Natural killer cell (primary cell): ENCODE measurements at places on chromosomes 16 and 17. TPM values are rescaled to one million over a fixed set of nuclear protein-coding genes. Genes with fewer than 3 reads are reported as not detected.

GRCh38 chr16:22364241-22364640 lies 10.2 kb downstream of the CDR2 start:
- no peak overlapping the region for H3K27ac ChIP-seq
- H3K36me3 ChIP-seq: peaks cover 2% of the 10 kb centered on the region
- no peaks in the 10 kb centered on the region for H3K27me3 ChIP-seq
- no peak for DNase-seq

DNA sequence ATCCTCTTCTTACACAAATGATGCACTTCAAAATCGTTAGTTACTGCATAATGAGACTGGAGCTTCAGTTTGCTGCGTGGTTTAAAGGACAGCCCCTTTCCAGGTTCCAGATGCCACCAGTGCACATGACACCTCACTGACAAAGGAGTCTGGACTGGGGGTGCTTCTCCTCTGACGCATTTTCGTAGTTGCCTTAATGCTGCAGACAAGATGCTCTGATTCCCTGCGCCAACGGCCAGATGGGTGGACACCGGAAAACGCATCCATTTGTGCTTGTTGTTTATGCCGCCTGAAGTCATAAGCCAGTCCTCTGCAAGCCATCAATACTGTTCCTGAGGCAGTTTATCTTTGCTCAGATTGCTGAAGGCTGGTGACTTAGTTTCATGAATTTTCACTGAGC lies 16.0 kb downstream of the FBXO31 start:
- no peak for DNase-seq
- no peak overlapping the region for H3K27ac ChIP-seq
- no peaks in the 10 kb centered on the region for H3K27me3 ChIP-seq
- no peak overlapping the region for H3K4me3 ChIP-seq

GRCh38 chr17:12415031-12415430 lies 250.7 kb upstream of the MYOCD start:
- no peak for DNase-seq
- no peaks in the 10 kb centered on the region for H3K4me1 ChIP-seq
- no peak overlapping the region for H3K27ac ChIP-seq
- H3K27me3 ChIP-seq: no peaks in the 10 kb centered on the region
- H3K36me3 ChIP-seq: no peaks in the 10 kb centered on the region
- no peak overlapping the region for H3K4me3 ChIP-seq

GRCh38 chr17:62627904-62628633 lies 599 bp downstream of the MRC2 start:
- DNase-seq: peak; percentile 44
- H3K4me1 ChIP-seq: peaks cover 20% of the 10 kb centered on the region
- no peak overlapping the region for H3K27ac ChIP-seq
- H3K36me3 ChIP-seq: no peaks in the 10 kb centered on the region
- no peak overlapping the region for H3K4me3 ChIP-seq

DNA sequence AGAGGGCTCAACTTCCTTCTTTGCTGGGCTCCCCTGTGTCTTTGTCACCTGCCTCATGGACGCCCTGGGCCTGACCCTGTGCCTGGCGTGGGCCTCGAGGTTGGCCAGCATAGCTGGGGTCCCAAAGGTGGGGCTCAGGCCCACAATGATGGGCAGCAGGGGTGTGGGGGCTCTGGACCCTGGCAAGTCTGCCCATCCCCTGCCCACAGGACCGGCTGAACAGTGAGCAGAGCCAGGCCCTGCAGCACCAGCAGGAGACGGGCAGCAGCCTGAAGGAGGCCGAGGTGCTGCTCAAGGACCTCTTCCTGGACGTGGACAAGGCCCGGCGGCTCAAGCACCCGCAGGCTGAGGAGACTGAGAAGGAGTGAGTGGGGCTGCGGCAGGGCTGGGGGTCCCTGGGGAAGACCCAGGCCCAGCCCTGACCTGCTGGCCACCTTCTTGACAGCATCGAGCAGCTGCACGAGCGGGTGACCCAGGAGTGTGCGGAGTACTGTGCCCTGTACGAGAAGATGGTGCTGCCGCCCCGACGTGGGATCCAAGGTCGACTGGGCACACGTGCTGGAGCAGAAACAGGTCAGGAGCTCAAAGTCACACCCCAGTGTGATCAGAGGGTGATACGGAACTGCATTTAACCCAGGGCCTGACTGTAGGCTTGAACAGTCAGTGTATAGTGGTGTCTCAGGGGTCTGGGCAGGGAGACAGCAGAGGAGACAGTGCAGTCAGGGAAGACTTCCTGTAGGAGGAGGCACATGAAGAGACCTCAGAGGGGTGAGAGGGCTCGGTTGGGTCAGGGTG lies 3.8 kb downstream of the EVPLL start:
- no peak overlapping the region for H3K27ac ChIP-seq
- H3K27me3 ChIP-seq: peaks cover 4% of the 10 kb centered on the region
- H3K36me3 ChIP-seq: no peaks in the 10 kb centered on the region
- no peak overlapping the region for H3K4me3 ChIP-seq
- H3K4me1 ChIP-seq: peaks cover 10% of the 10 kb centered on the region

- no peaks in the 10 kb centered on the region for H3K36me3 ChIP-seq
- no peak for DNase-seq
- H3K4me3 ChIP-seq: no peak overlapping the region
- peaks cover 11% of the 10 kb centered on the region for H3K27me3 ChIP-seq
- peaks cover 10% of the 10 kb centered on the region for H3K4me1 ChIP-seq
- H3K27ac ChIP-seq: no peak overlapping the region
Measured at GRCh38 chr17:6075050-6075449, 4.9 kb downstream of the WSCD1 start.

DNA sequence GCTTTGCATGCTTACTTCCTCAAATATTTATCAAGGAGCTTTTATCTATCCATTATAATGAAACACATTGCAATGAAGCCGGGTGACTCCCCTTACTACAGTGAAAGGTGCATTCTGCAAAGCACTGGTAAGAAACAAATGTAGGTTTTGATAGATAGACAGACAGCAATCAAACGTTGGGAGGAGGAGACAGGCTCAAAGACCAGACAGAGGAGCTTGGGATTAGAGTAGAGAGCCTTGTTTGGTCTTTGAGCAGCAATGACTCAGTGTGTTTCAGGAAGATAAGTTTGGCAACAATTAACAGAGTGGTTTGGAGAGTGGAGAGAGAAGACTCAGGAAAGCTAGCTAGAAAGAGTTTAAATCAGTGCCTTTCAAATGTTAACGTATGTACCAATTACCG lies 68.8 kb downstream of the ZNF18 start:
- H3K27ac ChIP-seq: no peak overlapping the region
- H3K4me3 ChIP-seq: no peak overlapping the region
- no peak for DNase-seq
- H3K36me3 ChIP-seq: no peaks in the 10 kb centered on the region

DNA sequence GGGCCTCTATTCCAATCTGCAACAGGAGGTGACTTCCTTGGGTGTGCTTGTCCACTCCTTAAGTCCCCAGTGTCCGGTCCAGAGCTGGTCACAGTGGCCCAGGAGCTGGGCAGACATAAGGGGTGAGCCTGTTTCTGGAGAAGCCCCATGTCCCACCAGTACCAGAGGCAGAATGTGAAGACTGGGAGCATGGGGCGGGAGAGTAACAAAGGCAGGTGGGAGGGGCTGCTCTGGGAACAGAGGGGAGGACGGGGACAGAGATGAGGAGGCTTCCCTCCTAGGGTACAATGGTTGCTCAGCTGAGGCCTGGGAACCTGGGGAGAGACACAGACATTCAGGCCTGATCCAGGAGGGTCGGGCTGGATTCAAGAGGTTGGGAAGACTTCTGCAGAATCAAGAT lies 323.3 kb upstream of the TNRC6C start:
- DNase-seq: no peak
- no peak overlapping the region for H3K27ac ChIP-seq
- H3K36me3 ChIP-seq: no peaks in the 10 kb centered on the region

DNA sequence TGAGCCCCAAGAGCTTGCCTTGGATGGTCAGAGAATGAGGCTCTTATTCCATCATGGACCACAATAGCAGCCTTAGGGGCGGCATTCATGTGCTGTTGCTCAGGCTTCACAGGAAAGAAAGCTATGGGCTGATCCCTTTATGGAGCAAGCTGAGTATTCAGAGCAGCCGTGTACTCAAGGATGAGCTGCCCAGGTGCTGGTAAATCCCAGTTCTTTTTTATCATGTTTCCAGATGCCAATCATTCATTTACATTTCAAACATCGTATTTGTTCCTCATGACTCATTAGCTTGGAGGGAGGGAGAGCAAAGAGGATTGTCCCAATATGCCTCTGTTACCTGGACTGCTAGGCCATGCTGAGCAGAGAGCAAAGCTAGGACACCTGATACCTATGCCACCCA lies 475.7 kb downstream of the SHISA9 start:
- H3K36me3 ChIP-seq: no peaks in the 10 kb centered on the region
- DNase-seq: no peak
- H3K27ac ChIP-seq: no peak overlapping the region
- H3K27me3 ChIP-seq: no peaks in the 10 kb centered on the region
- no peaks in the 10 kb centered on the region for H3K4me1 ChIP-seq

DNA sequence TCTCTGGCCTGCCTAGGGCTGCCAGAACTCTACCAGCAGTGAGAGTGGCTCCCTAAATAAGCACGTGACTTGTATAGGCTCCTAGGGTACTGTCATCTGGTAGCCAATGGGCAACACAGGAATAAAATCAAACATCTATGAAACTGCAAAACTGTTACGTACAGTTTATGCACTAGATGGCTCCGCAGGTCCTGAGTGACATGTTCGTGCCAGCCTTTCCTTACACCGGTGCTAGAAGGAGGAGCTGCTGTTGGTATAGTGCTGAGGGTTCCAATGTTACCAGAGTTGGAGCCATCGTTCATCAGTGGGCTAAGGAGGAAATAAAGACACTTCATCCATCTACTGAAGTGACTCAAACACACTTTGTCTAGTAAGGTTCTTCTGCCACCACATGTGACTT lies 63.2 kb upstream of the TRAP1 start:
- no peaks in the 10 kb centered on the region for H3K27me3 ChIP-seq
- peaks cover 53% of the 10 kb centered on the region for H3K36me3 ChIP-seq
- no peak overlapping the region for H3K27ac ChIP-seq
- H3K4me3 ChIP-seq: no peak overlapping the region

DNA sequence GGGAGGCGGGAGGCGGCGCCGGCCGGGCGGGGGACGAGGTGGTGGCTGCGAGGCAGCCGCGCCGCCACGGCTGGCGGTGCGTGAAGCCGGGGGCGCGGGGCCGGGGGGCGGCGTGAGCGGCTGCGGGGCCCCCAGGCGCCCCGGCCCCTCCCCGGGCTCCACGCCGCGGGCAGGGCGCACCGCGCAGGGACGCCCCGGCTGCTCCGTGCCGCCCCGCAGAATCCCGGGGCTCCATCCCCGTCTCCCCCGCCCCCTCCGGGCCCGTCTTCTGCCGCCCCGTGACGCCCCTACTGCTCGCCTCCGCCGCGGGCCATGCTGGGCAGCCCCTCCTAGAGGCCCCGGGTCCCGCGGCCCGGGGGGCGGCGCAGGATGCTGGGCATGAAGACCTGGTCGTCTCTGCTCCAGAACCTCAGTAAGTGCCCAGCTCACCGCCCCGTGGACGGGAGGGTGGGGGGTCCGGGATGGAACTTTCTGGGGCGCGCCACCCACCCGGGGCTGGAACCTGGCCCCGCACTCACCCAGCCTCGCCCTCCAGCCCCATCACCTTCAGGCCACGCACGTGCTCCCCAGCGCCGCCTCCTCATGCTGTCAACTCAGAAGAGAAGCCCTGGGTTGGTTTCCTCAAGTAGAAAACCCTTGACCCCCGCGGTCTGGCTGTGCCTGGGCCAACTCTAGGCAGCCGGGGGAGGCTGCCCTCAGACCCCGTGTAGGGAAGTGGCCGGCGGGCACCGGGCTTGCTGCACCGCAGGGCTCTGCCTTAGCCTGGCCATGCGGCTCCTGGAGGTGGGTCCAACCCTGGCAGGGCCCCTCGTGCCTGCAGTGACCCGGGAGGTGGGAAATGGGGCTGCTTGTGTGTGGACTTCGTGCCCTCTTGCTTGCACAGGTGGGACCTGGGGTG lies 150.2 kb upstream of the GSE1 start:
- H3K4me1 ChIP-seq: peaks cover 16% of the 10 kb centered on the region
- no peak overlapping the region for H3K4me3 ChIP-seq
- no peak overlapping the region for H3K27ac ChIP-seq
- DNase-seq: no peak

DNA sequence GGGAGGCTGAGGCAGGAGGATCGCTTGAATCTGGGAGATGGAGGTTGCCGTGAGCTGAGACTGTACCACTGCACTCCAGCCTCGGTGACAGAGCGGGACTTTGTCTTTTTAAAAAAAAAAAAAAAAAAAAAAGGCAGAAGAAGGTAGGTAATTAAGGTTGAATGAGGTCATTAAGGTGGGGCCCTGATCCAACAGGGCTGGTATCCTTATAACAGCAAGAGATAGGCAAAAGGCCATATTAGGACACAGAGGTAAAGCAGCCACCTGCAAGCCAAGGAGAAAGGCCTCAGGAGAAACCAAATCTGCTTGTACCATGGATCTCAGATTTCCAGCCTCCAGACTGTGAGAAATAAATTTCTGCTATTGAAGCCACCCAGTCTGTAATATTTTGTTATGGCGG lies 60.3 kb downstream of the SPAG9 start:
- no peaks in the 10 kb centered on the region for H3K36me3 ChIP-seq
- H3K4me1 ChIP-seq: no peaks in the 10 kb centered on the region
- no peak overlapping the region for H3K27ac ChIP-seq
- H3K27me3 ChIP-seq: no peaks in the 10 kb centered on the region
- no peak overlapping the region for H3K4me3 ChIP-seq
- no peak for DNase-seq

GRCh38 chr16:31301708-31302400 lies 42.1 kb downstream of the ITGAM start:
- H3K27me3 ChIP-seq: no peaks in the 10 kb centered on the region
- DNase-seq: peak; percentile 38
- no peak overlapping the region for H3K4me3 ChIP-seq
- no peak overlapping the region for H3K27ac ChIP-seq
- H3K36me3 ChIP-seq: peaks cover 29% of the 10 kb centered on the region
- peaks cover 3% of the 10 kb centered on the region for H3K4me1 ChIP-seq

- no peak for DNase-seq
- H3K4me3 ChIP-seq: no peak overlapping the region
- no peak overlapping the region for H3K27ac ChIP-seq
- H3K4me1 ChIP-seq: peaks cover 24% of the 10 kb centered on the region
- H3K36me3 ChIP-seq: no peaks in the 10 kb centered on the region
- H3K27me3 ChIP-seq: no peaks in the 10 kb centered on the region
Measured at GRCh38 chr16:79167893-79168292, 432.6 kb downstream of the MAF start.

- no peaks in the 10 kb centered on the region for H3K36me3 ChIP-seq
- H3K4me1 ChIP-seq: peaks cover 16% of the 10 kb centered on the region
- H3K27me3 ChIP-seq: no peaks in the 10 kb centered on the region
- H3K27ac ChIP-seq: peak within 1 kb of the TSS; percentile 82
- peak within 1 kb of the TSS; percentile 76 for H3K4me3 ChIP-seq
Measured at GRCh38 chr17:75012346-75013091, at the start of gene MRPL58. Gene MRPL58, plus strand, starts transcription at chr17:75012670. Its CDS starts 17 bp downstream, at chr17:75012687.

Gene KCNG4
- total RNA-seq: not detected

Gene NPTX1
- 2.2 TPM for total RNA-seq

Gene VMO1
- 1.2 TPM for total RNA-seq

Gene TBC1D3
- not detected for total RNA-seq

Gene NECAB2
- 0.75 TPM for total RNA-seq

Gene CBFA2T3
- 2.5 TPM for total RNA-seq

Gene CSH1
- total RNA-seq: not detected

Gene RNF112
- 5.0 TPM for total RNA-seq

Gene BCL6B
- total RNA-seq: 0.84 TPM

Gene KRT39
- not detected for total RNA-seq

Gene PIPOX
- total RNA-seq: 3.0 TPM

Gene P2RX5
- 7.8 TPM for total RNA-seq

Gene OVCA2
- total RNA-seq: 28.5 TPM
